Esophagus muscularis mucosa (tissue), 4 donors: ENCODE measurements at places on chromosomes 5 and 9. TPM values are rescaled to one million over a fixed set of nuclear protein-coding genes. Genes with fewer than 3 reads are reported as not detected.
A peak's percentile ranks its signal among the peaks of the same experiment; 100 is the strongest.

Gene PPP1R26
- total RNA-seq: 25.2 TPM

Gene SEMA5A
- 2.1 TPM for total RNA-seq

DNA sequence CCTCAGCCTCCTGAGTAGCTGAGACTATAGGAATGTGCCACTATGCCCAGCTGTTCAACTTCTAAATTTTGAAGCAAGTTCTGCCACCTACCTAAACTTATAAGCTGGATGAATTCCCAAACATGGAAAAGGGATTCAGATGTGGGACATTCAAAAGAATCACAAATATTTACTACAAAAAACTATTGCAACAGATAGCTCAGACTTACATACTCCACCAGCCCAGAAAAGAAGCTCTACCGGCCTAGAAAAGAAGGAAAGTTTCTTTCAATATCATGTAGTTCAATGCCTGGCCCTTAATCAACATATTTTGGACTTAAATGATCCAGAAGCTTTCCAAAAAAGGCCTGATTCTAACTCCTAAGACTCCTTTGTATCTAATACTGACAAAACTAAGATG, 23.8 kb downstream of the SH3RF2 start:
- no peak for DNase-seq

DNA sequence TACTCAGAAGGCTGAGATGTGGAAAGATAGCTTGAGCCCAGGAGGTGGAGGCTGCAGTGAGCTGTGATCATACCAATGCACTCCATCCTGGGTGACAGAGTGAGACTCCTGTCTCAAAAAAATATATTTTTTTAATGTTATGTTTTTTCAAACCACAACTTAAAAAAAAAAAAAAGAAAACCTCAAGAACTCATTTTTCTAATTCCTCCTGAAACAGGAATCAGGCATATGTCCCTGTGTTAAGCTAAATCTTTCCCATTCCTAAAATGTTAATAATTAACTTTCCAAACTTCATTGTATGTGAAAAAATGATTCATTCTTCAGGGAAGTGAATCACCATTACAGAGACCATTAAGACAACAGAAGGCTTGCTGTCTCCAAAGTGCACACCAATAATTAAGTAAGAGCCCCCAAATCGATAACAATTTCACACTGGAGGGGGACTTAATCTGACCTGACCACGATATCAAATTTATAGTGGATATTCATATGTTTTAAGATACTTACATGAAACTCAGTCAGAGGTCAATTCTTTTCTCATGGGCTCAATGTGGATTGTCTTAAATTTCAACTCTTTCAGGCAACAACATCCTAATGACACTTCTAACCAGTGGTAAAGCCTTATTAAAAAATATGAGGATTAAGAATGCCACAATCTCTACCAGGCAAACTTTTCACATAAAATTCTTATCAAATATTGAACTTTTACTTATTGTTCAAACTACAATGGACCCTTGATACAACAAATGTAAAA, 5.2 kb downstream of the CEMIP2 start:
- peak; percentile 10 for DNase-seq

DNA sequence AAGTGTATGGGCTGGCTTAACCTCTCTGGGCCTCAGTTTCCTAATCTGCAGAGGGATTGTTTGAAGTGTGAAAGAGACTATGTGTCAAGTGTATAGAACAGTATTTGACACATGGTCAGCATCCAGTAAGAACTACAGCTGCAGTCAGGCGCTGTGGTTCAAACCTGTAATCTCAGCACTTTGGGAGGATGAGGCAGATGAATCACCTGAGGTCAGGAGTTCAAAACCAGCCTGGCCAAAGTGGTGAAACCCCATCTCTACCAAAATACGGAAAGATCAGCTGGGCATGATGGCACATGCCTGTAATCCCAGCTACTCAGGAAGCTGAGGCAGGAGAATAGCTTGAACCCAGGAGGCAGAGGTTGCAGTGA, 31.9 kb upstream of the STING1 start:
- DNase-seq: no peak

Gene PCDHGA9
- total RNA-seq: 5.8 TPM

Gene SCGB3A2
- total RNA-seq: not detected

Gene CD14
- 125 TPM for total RNA-seq

Gene CDH18
- total RNA-seq: not detected

Gene CDX1
- total RNA-seq: not detected

Gene MLANA
- not detected for total RNA-seq

Gene GLIPR2
- total RNA-seq: 51.3 TPM

Gene ZFP2
- total RNA-seq: 4.0 TPM

Gene HTR1A
- not detected for total RNA-seq

Gene C9
- not detected for total RNA-seq

- DNase-seq: no peak
Observed at GRCh38 chr5:55865831-55866230, 14.7 kb downstream of the IL31RA start.

GRCh38 chr5:135271533-135272310, 127.3 kb downstream of the MACROH2A1 start:
- DNase-seq: no peak

GRCh38 chr9:70517926-70518610, 103.6 kb upstream of the KLF9 start:
- DNase-seq: no peak

Gene MEIKIN
- not detected for total RNA-seq

GRCh38 chr5:44538797-44539601, 149.8 kb upstream of the FGF10 start:
- no peak for DNase-seq
